NCI-H524 (cell line): ENCODE measurements at places on chromosomes 16 and 17.

- no peak for DNase-seq
Measured at GRCh38 chr17:44539673-44540072, 17.6 kb upstream of the FZD2 start.

GRCh38 chr17:11140043-11140442 is 101.0 kb upstream of the SHISA6 start:
- no peak for DNase-seq

GRCh38 chr17:44754276-44754675 is 4.5 kb upstream of the ADAM11 start:
- DNase-seq = no peak

- DNase-seq = no peak
Measured at GRCh38 chr16:20944861-20945574, 44.4 kb downstream of the LYRM1 start.

DNA sequence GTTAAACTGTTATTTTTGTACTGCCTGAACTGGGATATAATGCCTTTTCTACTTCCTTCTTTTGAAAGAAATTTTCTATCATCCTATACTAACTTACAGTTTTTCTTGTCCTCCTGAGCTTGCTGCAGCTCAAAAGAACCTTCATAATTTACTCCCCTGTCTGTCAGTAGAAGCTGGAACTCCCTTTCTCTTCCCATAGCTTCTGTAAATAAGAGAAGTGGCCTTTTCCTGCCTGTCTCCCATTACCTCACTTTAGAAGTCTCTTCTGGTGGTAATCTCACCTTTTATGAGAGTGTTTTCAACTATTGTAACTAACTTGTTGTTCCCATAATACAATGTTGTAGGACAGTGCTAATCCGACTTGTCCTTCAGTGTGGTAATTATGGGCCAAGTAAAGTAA is 246.7 kb upstream of the TBX2 start:
- no peak for DNase-seq

DNA sequence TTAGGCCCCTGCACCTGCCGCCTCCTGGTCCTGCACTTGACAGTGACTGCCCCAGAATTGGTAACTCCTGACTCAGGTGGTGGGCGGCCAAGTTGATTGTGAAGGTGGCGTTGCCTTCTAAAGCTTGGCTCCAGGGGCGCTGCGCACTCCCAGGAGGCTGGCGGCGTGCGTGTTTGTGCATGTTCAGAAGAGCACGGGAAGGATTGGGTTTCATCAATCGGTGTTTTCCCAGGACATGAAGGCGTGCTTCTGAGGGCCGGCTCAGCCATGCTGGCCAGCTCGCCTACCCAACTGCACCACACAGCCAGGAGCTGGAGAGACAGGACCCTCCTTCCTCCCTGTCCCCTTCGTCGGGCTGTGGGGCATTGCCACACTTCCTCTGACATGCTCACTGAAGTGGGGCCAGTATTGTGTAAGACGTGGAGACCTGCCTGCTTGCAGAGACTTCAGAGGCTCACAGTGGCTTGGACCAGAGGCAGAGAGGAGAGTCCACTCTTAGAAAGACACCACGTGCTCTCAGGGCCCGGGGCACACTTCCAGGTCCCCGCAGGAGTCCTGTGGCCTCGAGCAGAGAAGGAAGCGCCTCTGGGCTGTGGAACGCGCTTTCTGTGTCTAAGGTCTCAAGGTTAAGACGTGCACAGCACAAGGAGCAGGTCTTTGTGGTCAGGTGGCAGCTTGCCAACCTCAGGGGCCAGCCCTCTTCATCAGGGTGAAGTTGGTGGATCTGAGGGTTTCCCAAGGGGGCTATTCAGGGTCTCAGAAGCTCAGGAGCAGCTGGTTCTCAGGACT is 2.8 kb downstream of the RAB40C start:
- DNase-seq = peak; percentile 63

DNA sequence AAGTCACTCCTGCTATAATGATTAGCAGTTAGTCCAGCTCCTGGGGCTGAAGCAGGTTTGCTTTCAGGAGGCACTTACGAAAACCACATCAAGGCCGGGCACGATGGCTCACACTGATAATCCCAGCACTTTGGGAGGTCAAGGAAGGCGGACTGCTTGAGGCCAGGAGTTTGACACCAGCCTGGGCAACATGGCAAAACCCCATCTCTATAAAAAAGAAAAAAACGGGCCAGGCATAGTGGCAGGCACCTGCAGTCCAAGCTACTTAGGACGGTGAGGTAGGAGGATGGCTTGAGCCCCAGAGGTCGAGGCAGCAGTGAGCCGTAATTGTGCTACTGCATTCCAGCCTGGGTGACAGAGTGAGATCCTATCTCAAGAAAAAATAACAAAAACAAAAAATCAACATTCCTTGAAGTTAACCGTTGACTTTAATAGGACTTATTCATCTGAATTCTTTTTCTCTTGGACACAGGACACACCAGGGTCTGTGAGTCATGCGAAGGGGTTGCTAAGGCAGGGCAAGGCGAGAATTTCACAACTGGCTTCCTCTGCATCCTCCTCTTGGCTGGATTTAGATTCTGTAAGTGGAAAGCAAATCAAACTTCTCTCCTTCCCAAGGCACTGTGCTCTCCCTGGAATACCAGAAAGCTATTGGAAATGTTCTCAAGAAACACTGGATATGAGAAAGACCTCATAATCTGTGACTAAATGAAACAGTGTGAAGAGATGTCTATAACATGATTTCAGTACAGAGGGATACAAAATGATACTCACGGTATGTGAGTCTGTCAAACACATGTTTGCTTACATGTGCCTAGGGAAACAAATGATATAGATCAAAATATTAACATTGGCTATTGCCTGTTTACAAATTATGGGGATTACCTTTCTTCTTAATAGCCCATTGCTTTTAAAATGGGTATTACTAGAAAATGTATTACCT is 99.5 kb downstream of the SYCE1L start:
- DNase-seq = no peak

DNA sequence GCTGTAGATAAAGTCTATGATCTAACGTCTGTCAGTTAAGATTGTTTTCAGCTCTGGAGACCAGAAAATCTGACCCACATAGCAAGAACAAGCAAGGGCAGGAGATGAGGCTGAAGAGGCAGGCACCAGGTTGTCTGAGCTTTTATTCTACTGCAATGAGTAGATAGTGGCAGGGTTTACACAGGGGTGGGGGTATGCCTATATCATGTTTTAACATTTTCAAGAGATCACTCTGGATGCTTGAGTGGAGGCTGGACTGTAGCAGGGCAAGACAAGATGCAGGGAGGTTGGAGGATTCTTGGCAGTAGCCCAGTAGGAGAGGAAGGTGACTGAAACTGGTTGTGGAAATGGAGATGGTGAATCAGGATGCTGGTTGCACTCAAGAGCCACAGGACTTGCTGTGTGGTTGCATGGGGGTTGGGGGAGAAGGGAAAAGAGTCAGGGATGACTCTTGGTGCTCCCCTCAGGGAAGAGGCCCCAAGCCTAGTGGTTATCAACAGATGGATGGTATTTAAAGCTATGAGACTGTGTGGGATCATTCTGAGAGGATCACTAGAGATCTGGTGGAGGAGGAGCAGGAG is 143.1 kb upstream of the KCNJ18 start:
- no peak for DNase-seq

GRCh38 chr16:84718-85406 is 6.8 kb downstream of the MPG start:
- DNase-seq = no peak

DNA sequence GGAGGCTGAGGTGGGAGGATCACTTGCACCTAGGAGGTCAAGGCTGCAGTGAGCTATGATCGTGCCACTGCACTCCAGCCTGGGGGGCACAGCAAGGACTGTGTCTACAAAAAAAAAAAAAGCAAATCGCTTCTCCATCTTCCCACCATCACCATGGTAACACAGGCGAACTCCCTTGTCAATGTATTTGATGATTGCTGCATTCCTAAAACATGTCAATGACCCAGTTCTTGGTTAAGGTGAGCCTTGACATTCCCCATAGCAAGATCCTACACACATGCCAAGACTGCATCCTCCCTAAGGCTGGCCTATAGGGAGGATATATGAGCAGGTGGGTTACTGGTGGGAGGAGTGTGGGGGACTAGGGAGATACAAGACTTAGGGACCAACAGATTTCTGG is 12.2 kb downstream of the CNTNAP1 start:
- no peak for DNase-seq

GRCh38 chr17:64460955-64461354 is 12.0 kb downstream of the MILR1 start:
- DNase-seq = no peak

GRCh38 chr17:35170968-35171771 is 23.0 kb downstream of the SLC35G3 start:
- no peak for DNase-seq

- no peak for DNase-seq
Measured at GRCh38 chr17:45681706-45682105, 102.4 kb upstream of the CRHR1 start.

- no peak for DNase-seq
Measured at GRCh38 chr17:41263212-41263611, 2.0 kb upstream of the KRTAP9-6 start.

GRCh38 chr16:88310796-88311605 is 71.8 kb upstream of the ZNF469 start:
- no peak for DNase-seq

- DNase-seq = peak; percentile 43
Measured at GRCh38 chr17:31857920-31858641, 963 bp downstream of the COPRS start.

DNA sequence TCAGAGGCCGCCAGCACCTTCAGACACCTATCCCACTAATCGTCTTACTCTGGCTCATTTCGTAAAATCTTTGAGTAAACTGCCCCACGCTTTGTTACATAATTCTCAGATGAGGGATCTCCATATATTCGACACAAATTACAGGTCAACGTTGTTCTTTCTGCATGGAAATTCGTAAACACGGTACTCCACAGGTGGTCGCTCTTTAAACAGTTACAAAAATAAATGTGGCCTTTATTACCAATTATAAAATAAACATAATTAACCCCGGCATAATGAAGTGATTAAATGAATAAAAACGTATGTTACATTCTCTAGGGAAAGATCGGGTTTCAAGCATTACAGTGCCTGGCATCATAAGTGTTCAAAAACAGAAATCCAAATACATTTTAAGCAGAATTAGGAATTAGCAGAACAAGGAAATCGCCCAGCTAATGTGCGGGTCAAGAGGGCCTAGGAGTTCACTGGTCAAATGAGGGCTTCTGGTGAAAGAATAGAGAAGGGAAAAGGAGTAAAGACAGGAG is 943 bp upstream of the PIP4K2B start:
- DNase-seq = no peak

DNA sequence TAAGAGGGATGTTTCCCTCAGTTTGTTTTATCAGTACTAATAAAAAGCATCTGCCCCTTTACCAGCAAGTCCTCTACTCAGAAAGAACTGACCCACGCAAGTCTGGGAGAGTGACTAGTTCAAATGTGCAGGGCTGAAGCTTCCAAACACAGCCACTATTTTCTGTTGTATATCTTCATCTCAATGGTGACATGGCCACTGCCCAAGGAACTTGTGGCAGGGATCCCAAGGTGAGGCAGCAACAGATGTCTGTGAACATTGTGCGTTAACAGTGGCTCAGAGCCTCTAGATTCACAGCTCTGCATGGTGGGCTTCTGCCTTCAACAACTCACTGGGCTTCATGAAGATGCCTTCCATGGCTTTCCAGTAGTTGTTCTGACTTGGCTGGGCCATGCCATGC is 3.7 kb upstream of the BLTP2 start:
- no peak for DNase-seq

- no peak for DNase-seq
Measured at GRCh38 chr16:12646490-12647274, 157.0 kb downstream of the CPPED1 start.

DNA sequence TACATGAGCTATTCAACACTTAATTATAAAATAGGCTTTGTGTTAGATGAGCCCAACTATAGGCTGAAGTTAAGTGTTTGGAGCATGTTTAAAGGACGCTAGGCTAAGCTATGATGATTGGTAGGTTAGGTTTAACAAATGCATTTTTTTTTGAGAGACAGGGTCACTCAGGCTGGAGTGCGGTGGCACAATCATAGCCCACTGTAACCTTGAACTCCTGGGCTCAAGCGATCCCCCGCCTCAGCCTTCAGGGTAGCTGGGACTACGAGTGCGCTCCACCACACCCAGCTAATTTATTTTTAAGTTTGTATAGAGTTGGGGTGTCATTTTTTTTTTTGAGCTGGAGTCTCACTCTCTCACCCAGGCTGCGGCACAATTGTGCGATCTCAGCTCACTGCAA is 19.3 kb upstream of the GPRC5C start:
- DNase-seq = no peak

DNA sequence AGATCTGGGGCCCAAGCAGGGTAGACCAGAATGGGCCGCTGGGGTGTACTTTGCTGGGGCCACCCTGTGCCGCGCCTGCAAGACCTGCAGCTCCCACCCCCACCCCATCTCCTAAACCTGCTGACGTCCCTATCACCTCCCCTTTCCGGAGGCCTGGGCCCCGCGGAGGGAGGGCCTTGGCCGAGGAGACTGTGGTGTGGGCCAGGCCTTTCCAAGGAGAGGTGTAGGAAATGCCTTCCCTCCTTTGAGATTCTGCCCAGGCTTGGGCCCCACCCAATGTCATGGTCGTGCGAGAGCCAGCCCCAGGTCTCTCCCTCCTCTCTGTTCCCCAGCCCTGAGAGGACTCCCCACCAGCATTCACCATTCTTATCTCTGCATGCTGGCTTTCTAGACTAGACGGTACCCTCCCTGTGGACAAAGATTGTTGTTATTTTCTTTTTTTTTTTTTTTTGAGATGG is 3.9 kb upstream of the WFIKKN2 start:
- DNase-seq = no peak

DNA sequence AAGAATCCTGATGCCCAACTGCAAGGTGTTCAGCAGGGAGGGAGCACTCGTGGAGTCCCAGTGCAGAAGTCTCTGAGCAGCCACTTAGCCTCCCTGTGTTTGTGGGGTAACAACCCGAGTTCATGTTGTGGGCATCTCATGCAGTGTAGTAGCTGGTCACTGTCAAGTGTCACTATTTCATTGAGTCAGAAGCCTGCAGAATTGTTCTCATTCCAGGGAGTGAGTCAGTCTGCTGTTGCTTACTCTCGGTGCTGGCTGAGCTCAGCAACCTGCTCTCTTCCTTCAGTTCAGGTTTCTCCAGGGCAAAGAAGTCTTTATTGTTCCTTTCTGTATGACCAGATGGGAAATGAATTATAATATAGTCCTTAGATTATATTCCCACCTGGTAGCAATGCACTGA is 24.1 kb downstream of the HMOX2 start:
- no peak for DNase-seq

DNA sequence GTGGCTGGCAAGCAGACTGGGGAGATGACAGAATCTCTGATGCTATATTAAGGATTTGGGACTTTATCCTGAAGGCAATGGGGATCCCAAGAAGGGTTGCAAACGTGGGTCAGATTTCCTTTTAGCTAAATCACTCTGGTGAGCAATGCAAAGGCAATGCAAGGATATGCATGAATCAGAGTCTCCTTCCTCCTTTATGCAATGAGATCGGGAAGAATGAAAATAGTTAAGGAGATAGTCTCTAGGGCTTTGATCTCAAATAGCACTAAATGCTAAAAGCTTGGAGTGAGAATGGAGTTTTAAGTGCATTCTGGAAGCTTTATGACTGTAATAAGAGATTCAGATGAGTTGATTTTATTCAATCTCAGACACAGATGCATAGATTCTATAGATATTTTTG is 27.2 kb upstream of the SHISA9 start:
- no peak for DNase-seq

- no peak for DNase-seq
Measured at GRCh38 chr16:51175081-51175480, 24.0 kb upstream of the SALL1 start.

GRCh38 chr17:48492401-48493298 is 38.2 kb downstream of the HOXB1 start:
- peak; percentile 41 for DNase-seq
